ENCODE measurements at places on chromosomes 2 and 18.

DNA sequence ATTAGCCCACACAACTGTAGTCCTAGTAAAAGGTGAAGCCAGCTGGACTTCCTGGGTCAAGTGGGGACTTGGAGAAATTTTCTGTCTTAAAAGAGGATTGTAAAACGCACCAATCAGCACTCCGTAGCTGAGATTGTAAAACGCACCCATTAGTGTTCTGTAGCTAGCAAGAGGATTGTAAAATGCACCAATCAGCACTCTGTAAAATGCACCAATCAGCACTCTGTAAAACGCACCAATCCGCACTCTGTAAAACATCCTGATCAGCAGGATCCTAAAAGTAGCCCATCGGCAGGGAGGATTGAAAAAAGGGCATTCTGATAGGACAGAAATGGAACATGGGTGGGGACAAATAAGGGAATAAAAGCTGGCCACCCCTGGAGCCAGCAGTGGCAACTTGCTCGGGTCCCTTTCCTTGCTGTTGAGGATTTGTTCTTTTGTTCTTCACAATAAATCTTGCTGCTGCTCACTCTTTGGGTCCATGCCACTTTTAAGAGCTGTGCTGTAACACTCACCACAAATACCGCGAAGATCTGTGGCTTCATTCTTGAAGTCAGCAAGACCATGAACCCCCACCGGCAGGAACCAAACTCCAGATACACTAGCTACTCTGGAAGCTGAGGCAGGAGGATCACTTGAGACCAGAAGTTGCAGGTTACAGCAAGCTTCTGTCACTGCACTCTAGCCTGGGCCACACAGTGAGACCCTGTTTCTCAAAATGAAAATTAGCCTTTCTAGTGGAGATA, 102.6 kb downstream of the HS6ST1 start:
- no peak for DNase-seq

DNA sequence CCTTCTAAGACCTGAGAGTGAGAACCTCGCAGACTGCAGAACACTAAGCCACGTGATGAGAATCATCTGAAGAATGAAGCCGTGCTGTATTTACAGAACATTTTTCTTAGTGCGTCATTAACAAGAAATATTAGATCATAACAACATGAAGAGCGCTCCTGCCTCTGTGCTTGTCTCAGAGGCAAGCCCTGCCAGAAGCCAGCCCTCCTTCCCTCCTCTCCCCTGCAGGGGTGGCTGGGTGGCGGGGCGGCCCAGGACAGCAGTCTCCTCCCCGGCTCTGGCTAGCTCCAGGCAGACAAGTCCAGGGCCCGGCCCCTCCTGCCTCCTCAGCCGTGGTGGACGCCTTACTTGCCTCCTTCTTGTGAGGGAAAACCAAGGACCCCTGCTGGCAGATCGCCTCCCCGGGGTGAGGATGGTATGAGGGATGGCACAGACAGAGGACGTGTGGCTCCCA, 262.7 kb downstream of the TWIST2 start:
- no peak for DNase-seq

- DNase-seq: no peak
Measured at GRCh38 chr18:61575419-61575818, 242.2 kb downstream of the CDH20 start.

DNA sequence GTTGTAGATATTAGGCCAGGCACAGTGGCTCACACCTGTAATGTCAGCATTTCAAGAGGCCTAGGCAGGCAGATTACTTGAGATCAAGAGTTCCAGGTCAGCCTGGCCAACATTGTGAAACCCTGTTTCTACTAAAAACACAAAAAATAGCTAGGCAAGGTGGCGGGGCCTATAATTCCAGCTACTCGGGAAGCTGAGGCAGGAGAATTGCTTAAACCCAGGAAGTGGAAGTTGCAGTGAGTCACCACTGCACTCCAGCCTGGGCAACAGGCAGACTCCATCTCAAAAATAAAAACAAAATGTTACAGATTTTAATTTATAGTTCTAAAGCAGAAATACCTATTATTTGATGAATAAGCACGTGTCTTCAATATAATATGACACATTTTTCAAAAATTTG, 65.6 kb upstream of the UBXN4 start:
- DNase-seq: no peak

DNA sequence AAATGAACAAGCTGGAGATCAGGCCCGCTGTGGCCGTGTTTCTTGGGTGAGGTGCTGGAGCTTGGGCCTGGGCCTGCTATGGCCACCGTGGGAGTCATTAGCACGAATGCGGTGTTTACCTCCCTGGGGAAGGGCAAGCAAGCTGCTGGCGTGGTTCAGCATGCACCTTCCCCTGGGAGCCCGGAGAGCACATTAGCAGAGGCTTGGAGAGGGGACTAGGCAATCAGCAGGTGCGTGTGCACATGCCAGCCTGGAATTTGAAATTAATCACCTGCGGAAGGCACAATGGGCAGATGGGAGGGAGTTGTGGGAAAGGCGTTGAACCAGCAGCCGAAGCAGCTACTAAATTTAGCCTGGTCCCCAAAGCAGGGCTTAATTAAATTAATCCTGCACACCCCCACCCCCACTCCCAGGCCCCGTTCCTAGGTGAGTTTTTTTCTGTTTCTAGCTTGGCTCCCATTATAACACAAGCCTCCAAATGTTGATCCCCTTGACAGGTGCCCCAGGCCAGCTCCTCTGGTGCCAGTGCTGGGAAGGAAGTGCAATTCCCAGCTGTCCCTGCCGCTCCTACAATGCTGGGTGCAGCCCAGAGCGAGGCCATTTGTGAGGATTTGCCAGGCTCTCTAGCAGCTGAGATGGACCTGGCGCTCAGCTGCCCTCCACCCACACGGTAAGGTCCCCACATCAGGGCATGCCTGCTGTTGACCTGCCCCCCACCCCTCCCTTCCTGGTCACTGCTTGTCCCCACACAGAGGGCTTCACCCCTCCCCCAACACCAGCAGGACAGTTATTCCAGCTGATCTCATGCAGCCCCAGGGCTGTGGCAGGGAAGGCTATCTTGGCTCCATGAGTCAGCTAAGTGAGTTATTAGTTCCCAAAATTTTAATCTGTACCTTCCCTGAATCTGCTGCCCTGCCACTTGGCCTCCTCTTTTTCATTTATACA, 115.0 kb downstream of the ZBTB7C start:
- no peak for DNase-seq

GRCh38 chr2:210617732-210618330, 61.4 kb downstream of the CPS1 start:
- no peak for DNase-seq

GRCh38 chr2:67038195-67038594, 358.9 kb upstream of the ETAA1 start:
- DNase-seq: no peak

DNA sequence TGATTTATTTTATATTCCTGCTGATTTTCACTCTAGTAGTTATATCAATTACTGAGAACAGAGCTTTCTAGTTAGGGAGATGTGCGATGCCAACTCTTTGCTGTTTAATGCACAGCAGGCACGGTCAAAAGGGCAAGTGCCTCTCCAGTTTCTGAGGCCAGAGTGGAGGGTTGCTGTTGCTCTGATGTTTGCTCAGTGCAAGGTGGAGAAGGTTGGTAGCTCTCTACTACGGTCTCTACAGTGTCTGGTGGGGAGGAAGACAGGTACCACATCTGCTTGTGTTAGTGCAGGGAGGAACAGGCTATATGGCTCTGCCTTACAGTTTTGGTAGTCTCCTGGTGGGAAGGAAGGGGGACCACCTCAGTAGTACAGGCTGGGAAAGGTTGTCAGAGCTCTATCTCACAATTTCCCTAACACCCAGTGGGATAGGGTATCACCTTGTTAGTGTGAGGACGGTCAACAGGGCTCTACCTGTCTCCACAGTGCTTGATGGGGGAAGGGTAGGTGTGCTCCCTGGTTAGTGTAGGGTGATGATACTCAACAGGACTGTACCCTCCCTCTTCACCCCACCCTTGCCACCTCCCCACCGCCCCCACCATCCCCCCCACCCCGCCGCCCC, 85.9 kb downstream of the FANCL start:
- no peak for DNase-seq

DNA sequence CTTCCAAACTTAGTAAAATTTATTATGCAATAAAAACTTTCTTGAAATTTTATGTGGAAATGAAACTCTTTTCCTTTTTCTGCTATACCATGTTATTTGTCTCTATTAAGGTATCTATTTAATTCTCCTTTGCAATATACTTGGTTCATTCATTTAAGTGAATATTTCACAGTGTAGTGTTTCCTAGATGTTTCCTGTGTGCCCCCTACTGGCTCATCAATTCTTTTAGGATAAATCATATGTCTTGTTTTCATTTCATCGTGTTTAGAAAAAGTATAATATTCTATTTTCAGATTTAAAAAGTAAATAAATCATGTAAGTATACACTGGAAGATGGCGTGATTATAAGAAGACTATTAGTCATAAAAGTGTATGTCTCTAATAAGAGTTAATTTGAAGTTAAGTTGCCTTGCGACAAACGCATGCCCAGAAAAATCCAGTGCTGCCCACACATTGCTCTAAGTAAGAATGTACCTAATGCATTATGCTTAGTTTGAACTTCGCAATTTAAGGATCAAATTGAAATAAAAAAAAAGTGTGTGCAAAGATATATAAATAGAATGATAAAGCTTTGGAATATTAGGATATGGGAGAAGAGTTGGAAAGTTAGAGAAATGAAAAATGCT, 525.4 kb downstream of the KCNJ3 start:
- DNase-seq: no peak

DNA sequence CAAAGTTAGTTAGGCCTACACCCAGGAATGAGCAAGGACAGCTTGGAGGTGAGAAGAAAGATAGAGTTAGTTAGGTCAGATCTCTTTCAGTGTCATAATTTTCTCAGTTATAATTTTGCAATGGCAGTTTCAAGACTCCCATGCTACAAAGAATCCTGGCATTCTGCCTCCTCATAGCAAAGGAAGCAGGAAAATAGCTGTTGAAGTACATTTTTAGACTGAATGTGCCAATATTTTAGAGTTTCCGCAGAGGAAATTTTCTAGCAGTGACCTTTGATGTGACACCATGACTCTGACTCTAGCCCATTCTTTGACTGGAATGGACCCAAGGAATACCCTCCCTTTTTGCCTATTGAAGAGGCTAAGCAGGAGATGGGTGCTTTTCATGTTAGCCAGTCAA, 371.7 kb downstream of the PIK3C3 start:
- no peak for DNase-seq

DNA sequence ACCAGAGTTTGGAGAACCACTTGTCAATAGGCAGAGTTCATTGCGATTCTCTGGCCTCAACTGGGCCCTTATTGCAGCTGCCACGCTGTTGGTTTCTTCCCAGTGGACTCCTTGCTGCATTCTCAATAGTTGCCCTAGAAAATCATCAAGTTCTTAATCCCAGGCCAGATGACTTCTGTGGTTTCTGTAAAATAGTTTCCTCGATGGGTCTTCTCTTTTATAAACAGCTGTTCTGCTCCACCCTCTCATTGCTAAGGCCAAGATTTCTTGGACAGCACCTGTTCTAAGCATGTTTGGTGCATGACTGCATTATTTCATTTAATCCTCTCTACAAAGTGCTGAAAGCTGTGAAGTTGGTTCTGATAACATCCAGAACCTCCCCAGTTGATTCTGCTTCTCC, 131.0 kb downstream of the BCL2L11 start:
- DNase-seq: no peak

GRCh38 chr2:138294451-138294850, 207.1 kb upstream of the SPOPL start:
- no peak for DNase-seq

GRCh38 chr2:152456262-152456661, 121.3 kb downstream of the FMNL2 start:
- DNase-seq: no peak

- no peak for DNase-seq
Measured at GRCh38 chr2:36352701-36353100, 2.9 kb upstream of the CRIM1 start.

DNA sequence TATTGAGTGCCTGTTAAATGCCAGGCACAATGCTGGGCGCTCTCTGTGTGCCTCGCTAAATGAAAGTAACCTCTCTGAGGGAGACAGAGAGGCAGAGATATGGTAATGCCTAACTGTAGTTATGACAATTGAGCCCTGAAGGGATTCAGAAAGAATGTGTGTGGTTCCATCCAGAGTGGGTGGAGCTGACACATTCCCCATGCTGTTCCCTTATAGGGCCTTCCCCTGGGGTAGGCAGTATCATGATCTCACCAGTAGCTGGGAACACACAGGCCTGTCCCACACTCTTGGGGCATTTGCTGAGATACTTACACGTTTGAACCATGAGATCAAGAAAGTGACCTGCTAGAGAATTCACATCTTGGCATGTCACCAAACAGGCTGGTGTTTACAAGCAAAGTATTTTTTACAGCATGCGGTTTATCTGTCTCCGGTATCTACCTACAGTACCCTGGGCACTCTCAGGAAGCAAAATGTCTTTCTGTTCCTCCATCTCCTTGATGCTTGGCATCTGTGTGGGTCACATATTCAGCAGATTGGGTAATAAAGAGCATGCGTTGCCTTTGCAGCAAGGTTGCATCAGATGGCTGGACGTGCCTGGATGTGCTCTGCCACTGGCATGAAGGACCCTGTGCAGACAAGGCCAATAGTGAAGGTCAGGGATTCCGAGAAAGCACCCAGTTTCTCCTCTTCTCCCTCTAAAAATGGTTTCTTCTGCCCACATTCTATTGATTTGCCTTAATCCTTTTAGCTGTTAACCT, 9.4 kb downstream of the CTIF start:
- peak; percentile 74 for DNase-seq

Data from fibroblast of skin of left quadriceps (primary cell).